ENCODE measurements at places on chromosomes 16 and 17. TPM values are rescaled to one million over a fixed set of nuclear protein-coding genes. Genes with fewer than 3 reads are reported as not detected.

DNA sequence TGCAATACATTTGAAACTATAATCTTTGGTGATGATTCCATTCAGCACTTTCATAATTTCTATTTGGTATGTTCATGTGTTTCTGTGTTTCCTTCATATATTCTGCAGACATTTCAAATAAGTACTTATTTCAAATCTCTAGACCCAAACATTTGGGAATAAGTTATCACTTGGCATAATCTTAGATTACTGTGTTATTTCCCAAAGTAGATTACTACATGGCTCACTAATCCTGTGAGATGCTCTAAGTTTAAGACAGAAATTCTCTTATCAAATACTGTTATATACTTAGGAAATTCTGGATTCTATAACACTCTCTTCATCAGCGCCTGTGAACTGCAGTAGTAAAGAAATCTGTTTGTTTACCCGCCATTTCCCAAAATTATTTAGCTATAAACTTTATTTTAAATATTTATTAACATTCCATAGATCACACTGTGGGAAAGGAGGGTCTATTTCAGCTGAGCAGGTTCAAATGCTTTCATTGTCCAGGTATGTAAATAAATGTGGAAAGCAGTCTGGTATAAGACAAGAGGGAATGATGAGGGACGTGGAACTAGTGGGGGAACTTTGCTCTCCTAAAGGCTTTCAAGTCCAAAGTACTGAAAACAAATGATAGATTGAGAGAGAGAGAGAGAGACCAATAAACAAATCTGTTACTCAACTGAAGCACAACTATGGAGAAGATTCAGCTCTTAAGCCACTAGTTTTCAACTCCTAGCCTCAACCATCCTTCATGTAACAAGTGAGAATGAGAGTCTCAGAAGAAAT, 61.8 kb upstream of the TOM1L1 start:
- peak; percentile 61 for DNase-seq

The SLC5A10 gene
- total RNA-seq: 0.48 TPM

DNA sequence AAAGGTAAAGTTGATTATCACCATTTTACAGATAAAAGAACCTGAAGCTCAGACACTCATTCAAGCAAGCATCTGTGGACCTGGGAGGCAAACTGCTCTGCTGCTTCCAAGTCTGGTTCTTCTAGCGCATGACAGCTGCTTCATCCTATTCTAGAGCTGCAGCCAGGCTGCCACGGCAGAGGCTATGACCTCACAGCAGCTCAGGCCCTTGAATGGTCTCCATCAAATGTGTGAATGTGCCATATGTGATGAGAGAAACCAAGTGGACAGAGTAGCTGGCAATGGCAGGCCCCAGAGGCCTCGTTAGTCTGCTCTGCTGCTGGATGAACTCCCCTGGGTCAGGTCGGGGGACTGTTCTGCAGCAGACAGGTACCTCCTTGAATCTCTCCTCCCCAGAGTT, 30.7 kb upstream of the FOXJ1 start:
- DNase-seq: no peak

The ABCC11 gene
- 0.96 TPM for total RNA-seq

DNA sequence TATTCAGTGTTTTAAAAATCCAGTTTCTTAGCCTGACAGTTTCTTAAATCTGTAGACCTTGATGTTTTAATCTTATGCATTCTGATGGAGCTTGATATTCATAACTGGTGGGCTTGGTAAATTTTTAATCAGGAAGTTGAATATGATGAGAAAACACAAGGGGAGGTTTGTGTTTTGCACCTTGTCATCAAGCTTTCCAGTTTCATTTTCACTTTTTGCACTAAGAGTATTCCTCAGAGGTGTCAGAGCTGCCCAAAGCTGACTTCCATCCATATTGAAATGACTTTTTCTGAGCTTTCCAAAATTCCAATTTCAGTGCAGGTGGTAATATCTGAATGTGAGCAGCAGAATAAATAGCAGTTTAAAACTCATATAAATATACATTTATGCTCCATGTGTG, 555.0 kb upstream of the RBFOX1 start:
- DNase-seq: no peak

The HSD17B1 gene
- total RNA-seq: 3.9 TPM

GRCh38 chr17:56536766-56537165, 56.7 kb upstream of the NOG start:
- no peak for DNase-seq

GRCh38 chr16:56672761-56673536, 3.3 kb downstream of the MT1H start:
- no peak for DNase-seq

GRCh38 chr17:43662413-43663141, 855 bp upstream of the MEOX1 start:
- peak; percentile 38 for DNase-seq

DNA sequence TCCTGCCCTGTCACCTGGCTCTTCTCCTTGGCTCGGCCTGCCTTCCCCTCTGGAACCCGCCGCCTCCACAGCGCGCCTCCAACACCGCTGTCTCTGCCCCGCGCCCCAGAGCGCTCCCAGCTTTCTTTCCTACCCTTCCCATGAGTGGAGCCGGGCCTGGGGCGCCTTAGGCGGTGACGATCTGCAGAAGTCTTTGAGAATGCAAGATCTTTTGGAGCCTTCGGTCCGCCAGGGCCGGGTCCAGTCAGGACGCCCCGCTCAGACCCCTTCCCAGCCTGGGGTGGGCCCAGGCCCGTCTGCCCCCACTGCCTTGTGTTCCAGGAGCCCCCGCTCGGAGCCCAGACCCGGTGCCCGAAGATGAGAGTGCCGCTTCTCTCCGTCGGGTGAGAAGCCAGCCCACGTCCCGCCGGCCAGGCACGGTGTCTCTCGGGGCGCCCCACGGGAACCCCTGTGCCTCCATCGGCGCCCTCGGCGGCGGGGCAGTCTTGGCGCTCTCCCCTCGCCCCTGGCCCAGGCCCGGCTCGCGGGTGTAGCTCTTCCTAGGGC, 40.0 kb downstream of the MRM1 start:
- no peak for DNase-seq

Measured in umbilical cord (tissue), 2 donors.